ENCODE measurements at places on chromosomes 13 and 19.

DNA sequence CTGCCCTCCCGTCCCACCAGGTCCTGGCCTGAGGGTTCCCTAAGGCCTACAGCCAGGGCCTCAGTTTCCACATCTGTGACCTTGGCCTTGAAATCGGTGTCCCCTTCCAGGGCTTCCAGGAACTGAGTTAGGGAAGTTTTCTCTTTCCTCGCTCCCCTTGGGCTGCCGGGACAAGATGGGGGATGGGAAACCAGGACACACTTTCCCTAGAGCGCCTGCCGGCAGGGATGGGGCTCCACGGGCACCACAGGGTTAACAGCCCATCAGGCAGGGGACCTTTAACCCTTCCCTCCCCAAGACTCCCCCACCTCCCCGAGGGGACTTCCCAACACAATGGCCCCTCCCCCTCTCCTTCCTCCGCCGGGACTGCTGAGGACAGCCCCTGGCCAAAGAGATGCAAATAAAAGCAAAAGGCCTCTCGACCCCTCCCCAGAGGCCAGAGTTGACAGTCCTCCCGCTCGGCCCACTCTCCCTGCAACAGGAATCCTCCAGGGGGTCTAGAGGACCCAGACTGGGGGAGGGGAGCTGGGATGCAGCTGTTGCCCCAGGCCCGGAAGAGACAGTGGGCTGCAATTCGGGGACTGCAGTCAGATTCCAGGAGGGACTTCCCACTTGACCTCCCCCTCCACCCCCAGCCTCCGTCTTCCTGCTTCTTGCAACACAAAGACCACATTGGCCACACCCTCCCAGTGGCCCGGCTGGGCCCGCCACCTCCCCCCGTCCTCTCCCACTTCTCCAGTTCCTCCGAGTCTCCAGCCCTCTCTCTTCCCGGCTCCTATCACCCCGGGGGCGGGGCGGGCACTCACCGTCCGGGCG, 3.4 kb downstream of the BBC3 start:
- no peak for DNase-seq

GRCh38 chr19:19068659-19069654, 5.2 kb downstream of the SLC25A42 start:
- DNase-seq = no peak

DNA sequence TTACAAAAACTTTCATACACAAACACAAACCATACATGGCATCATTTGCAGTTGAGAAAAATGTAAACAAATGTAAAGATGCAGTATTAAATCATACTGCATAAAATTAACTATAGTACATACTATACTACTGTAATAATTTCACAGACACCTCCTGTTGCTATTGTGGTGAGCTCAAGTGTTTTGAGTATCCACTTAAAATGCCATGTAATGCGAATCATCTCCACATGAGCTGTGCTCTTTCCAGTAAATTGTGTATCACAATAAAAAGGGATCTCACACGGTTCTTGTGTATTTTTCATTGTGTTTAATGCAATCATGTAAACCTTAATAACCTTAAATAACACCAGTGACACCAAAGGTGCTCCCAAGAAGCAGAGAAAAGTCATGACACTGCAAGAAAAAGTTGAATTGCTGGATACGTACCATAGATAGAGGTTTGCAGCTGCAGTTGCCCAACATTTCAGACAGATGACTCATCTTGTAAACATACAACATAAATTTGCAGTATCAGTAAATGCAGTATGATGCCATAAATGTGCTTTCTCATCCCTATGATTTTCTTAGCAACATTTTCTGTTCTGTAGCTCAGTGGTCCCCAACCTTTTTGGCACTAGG, 166.6 kb downstream of the RAP2A start:
- no peak for DNase-seq

DNA sequence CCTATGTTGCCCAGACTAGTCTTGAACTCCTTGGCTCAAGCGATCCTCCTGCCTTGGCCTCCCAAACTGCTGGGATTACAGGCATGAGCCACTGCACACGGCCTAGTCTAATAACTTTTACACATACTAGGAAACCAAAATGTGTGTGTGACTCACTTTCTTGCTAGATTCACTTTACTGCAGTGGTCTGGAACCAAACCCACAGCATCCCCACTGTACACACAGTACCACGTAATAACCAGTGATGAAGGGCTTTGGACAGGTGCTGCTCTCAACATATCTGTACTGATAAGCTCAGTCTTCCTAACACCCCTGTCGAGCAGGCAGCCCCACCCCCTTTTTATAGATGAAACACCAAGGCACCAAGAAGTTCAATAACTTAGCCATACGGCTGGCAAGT, 5.1 kb downstream of the DNMT1 start:
- DNase-seq = no peak

DNA sequence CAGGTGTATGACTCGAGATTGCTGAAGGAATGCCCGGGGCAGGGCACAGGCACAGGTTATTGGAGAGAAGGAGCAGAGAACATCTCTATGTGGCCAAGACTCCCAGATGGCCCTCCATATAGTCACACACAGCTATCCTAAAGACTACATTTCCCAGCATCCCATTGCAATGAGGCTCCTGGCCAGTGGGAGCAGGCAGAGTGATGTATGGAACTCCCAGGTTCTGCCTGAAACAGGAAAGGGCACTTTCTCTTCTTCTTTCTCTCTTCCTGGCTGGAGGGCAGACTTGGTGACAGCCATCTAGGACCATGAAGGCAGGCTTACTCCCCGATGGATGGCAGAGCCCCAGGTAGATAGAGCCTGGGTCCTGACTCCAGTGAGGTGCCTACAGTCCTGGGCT, 13.5 kb downstream of the PPP1R13L start:
- no peak for DNase-seq

DNA sequence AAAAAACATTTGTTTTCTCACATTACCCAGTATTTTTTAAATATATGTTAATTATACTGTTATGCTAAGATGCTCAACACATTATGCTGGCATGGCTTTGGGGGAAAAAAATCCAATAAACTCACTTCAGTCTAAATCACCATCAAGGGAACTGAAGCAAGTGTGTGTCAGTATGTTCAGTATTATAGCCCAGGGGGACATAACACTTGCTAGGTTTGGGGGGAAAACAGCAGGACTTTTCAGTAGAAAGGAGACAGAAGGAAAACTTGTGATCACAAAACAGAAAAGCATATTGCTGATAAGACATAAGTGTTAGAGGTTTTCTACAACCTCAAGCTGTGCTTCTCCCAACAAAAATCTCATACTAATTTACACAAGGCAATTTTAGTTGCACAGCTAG, 1759.9 kb upstream of the PCDH20 start:
- DNase-seq = no peak

Data from stimulated activated CD8-positive, alpha-beta memory T cell treated with anti-CD3 and anti-CD28 coated beads, Interleukin-7, amount 100 ng/mL, for 1 hour (primary cell).